ENCODE measurements at places on chromosomes 7 and 10.

DNA sequence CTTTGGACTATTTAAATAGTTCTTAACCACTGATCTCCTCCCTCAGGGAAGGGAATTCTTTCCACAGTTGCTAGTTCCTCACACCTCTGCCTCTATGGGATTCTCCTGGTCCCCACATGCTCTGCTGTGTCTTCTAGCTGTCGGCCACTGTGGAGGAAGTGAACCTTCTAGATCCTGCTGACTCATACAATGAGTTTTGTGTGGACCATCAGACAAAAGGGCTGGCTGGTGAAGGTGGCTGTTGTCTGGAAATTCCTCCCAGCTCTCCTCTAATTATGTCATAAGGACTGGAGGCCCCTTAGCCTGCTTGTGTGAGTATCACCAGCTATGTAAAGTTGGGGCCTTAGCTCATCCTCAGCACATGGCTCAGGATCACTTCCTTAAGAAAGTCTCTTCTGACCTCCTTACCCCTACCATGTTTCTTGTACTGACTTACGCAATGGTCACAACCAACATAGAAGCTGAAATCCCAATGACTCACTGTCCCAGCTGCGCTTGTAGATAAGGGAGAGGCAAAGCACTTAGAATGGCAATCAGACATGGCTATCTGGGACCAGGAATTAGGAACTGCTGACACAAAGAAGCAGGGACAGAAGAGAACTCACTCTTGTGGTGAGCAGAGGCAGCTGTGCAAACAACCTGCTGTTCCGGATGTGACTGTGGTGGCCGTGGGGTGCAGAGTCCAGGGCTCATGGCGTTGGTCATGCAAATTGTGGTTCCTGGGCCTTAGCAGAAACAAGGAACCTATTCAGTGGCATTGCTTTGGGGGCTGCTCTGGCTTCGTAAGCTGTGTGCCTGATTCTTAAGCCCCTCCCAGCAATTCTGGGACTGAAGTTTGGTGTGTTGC lies 2.5 kb upstream of the MACC1 start:
- DNase-seq = peak; percentile 56

GRCh38 chr7:78493401-78493800 lies 694.8 kb downstream of the PHTF2 start:
- DNase-seq = no peak

DNA sequence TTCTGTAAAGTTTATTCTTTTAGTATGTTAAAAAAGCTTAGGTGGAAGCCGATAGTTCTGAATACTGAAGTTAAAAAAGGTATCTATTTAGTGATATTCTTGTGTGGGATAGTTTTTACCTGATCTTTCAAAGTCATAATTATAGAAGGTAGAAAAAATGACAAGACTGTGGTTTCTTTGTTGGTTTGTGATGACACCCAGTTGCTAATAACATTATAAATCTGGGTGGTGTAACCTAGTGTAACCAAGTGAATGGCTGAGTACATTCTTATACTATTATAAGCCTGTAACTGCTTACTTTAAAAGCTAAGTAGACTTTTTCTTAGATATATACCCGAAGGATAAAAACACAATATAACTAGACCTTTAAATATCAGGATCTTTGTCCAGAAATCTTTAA lies 2.3 kb downstream of the CDK13 start:
- no peak for DNase-seq

- no peak for DNase-seq
These were observed 84.7 kb upstream of the C1QL3 start for GRCh38 chr10:16606421-16606820.

- no peak for DNase-seq
These were observed 328.2 kb downstream of the PLXNA4 start for GRCh38 chr7:132247995-132248618.

DNA sequence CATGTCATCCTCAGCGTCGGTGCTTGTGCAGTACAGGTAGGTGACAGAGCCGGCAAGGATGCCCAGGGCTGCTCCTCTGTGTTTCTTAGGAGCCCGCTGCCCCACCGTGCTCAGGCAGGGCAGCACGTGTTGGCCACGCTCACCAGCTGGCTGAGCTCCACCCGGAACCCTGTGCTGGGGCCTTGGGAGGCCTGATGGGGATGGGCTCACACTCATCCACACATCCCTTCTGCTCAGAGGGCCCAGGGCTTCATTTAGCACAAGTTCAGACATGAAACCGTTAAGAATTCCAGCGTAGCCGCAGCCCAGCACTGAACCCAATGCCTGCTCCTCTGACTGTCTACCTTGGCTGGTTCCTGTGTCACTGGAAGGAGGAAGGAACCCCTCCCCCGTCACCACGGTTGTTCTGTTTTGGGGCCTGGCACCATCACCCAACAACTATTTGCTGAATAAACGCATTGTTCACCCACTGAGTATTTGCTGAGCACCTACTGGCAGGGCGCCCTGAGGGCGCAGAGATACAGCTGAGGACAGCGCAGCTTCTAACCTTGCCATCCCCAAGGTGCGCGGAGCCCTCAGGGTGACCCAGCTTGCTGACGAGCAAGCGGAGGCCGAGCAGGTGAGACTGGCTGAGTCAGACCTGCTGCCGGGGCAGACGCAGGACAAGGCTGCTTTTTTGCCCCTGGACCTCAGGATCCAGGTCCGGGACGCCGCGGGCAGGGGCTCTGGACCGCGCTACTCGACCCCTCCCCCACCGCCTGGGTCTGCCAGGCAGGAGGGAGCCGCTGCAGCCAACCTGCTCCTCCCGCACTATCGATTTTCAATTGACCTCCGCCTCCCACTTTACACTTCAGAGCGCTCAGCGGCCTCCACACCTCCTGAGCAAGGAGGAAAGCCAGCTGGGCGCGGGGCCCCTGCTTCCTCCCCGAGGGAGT lies 50.6 kb upstream of the RET start:
- DNase-seq = no peak
